Nasal cavity respiratory epithelium epithelial cell of viscerocranial mucosa (primary cell): ENCODE measurements at places on chromosomes 5 and 9. TPM values are rescaled to one million over a fixed set of nuclear protein-coding genes. Genes with fewer than 3 reads are reported as not detected.

The LHFPL2 gene
- total RNA-seq, result 43.4 and 59.8 TPM in 2 replicates

The MEGF10 gene
- under 0.01 and 0.14 TPM in 2 replicates for total RNA-seq

The CDKN2B-AS1 gene
- 1.0 and 1.9 TPM in 2 replicates for total RNA-seq

The MYMK gene
- not detected in 2 replicates for total RNA-seq

The UGT3A1 gene
- not detected in 2 replicates for total RNA-seq

The MZB1 gene
- total RNA-seq, result 0.07 and 0.34 TPM in 2 replicates

The KCNN2 gene
- total RNA-seq, result under 0.01 TPM in 1 of 2 replicates, not detected in the other

The PITX1 gene
- total RNA-seq, result 84.1 and 191 TPM in 2 replicates

The PCDHGB5 gene
- total RNA-seq, result 4.8 and 14.0 TPM in 2 replicates

The SCGB3A2 gene
- total RNA-seq, result not detected in 2 replicates

The PCDHGB4 gene
- total RNA-seq, result 3.1 and 8.0 TPM in 2 replicates

The RAB14 gene
- total RNA-seq, result 58.4 and 62.0 TPM in 2 replicates

The NRARP gene
- 6.2 and 23.3 TPM in 2 replicates for total RNA-seq

The PLPPR1 gene
- total RNA-seq, result 0.07 TPM in 1 of 2 replicates, not detected in the other

The CARTPT gene
- total RNA-seq, result not detected in 2 replicates

The PAX5 gene
- total RNA-seq, result under 0.01 TPM in 1 of 2 replicates, not detected in the other

The GCNT1 gene
- total RNA-seq, result 2.4 and 27.4 TPM in 2 replicates

The CCDC183 gene
- total RNA-seq, result under 0.01 and 0.28 TPM in 2 replicates

The IL13 gene
- total RNA-seq, result not detected in 2 replicates

The NEURL1B gene
- total RNA-seq, result 4.8 and 44.1 TPM in 2 replicates

The SH3TC2 gene
- 5.1 and 6.0 TPM in 2 replicates for total RNA-seq

The PCDHA6 gene
- under 0.01 and 0.85 TPM in 2 replicates for total RNA-seq

The PRLR gene
- under 0.01 and 0.07 TPM in 2 replicates for total RNA-seq

The TXNDC8 gene
- total RNA-seq, result not detected in 2 replicates

The SEPTIN8 gene
- total RNA-seq, result 20.5 and 43.4 TPM in 2 replicates

The NXNL2 gene
- under 0.01 and 0.07 TPM in 2 replicates for total RNA-seq

The CYLC2 gene
- not detected in 2 replicates for total RNA-seq

The ROPN1L gene
- 0.07 TPM in 1 of 2 replicates, not detected in the other for total RNA-seq

The WNK2 gene
- total RNA-seq, result 0.34 and 4.4 TPM in 2 replicates

The DMGDH gene
- 3.1 and 14.0 TPM in 2 replicates for total RNA-seq

The ADAMTS2 gene
- under 0.01 TPM in 1 of 2 replicates, not detected in the other for total RNA-seq

The ANKRD20A1 gene
- under 0.01 and 0.71 TPM in 2 replicates for total RNA-seq

The PLK2 gene
- total RNA-seq, result 472 and 511 TPM in 2 replicates

The ARL10 gene
- 3.4 and 9.6 TPM in 2 replicates for total RNA-seq

The BNC2 gene
- under 0.01 and 0.57 TPM in 2 replicates for total RNA-seq

The HMCN2 gene
- under 0.01 TPM in 2 replicates for total RNA-seq

The FOXD4L3 gene
- under 0.01 and 0.21 TPM in 2 replicates for total RNA-seq
